ENCODE measurements at places on chromosomes 7 and 10. TPM values are rescaled to one million over a fixed set of nuclear protein-coding genes. Genes with fewer than 3 reads are reported as not detected.

BMI1 gene
- total RNA-seq: 46.2 TPM

CHAT gene
- total RNA-seq: not detected

TMEM270 gene
- total RNA-seq: not detected

INHBA gene
- total RNA-seq: 2.1 TPM

IGFBP3 gene
- total RNA-seq: 296 TPM

PNLIPRP2 gene
- total RNA-seq: not detected

SPACDR gene
- total RNA-seq: not detected

OPN4 gene
- not detected for total RNA-seq

CXCL12 gene
- total RNA-seq: 5.4 TPM

SUV39H2 gene
- 11.6 TPM for total RNA-seq

PRSS1 gene
- total RNA-seq: not detected

MTERF1 gene
- total RNA-seq: 28.6 TPM

NUPR2 gene
- total RNA-seq: 0.20 TPM

OR2A7 gene
- 5.6 TPM for total RNA-seq

VAX1 gene
- total RNA-seq: not detected

EN2 gene
- 0.05 TPM for total RNA-seq

KCND2 gene
- 0.05 TPM for total RNA-seq

AGAP4 gene
- total RNA-seq: 5.9 TPM

PILRA gene
- total RNA-seq: 2.0 TPM

CADPS2 gene
- 8.7 TPM for total RNA-seq

VGF gene
- 1.2 TPM for total RNA-seq

POT1 gene
- total RNA-seq: 29.7 TPM

FGFBP3 gene
- total RNA-seq: 0.17 TPM

IKZF1 gene
- 2.4 TPM for total RNA-seq

KLF6 gene
- 112 TPM for total RNA-seq

COL28A1 gene
- 0.87 TPM for total RNA-seq

Measured in renal cortical epithelial cell (primary cell).